8988T (cell line): ENCODE measurements at places on chromosomes 12 and 14.

GRCh38 chr14:20662968-20663732 lies 21.2 kb upstream of the RNASE4 start:
- DNase-seq = no peak

DNA sequence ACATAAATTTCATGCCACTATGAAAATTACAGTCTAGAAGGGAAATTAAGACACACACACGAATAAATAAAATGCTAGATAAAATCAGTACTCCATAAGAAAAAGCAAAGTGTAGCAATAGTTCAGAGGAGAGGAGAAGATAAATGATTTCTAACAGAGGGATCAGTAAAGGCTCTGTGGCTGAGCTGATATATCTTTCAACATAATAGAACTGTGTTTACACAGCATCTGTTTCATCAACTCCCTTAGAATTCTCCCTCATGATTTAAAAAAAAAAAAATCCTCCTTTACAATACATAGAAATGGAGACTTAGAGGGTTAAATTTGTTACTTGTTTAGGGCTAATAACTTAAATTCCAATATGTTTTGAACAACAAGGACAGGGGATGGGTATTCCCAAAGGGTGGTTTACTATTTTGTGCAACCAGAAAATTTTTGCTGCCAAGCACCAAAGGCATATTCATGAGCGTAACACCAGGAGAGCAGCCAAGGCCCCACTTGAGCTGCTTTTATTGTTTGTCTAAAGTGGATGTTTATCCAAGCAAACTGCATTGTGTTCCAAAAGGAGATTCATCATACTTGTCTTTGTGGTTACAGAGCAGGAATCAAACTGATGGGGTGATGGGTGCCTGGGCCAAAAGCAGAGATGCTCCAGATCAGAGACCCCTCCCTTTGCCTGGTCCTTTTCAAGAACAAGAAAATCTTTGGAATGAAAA lies 162.7 kb downstream of the BMP4 start:
- DNase-seq = no peak

GRCh38 chr12:52703878-52704277 lies 554 bp upstream of the KRT77 start:
- no peak for DNase-seq

DNA sequence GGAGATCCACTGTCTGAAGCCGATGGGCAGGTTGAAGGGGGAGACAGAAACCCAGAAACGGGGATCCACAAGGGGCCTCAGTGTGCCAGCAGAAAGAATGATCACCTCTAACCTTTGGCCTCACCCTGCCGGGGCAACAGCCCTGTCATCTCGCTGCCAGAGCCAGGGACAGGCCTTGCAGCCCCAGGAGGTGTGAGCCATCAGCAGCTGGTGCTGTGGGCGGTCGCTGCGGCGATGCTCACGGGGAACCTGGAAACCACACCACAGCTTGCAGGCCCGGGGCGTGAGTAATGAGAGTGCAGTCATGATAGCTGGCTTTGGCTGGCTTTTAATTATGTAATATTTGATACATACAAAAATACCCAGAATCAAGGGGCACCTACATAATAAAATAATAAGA lies 4.7 kb upstream of the TTC7B start:
- no peak for DNase-seq
